ENCODE measurements at places on chromosomes 16 and 17.
A peak's percentile ranks its signal among the peaks of the same experiment; 100 is the strongest.

GRCh38 chr16:87253536-87253935, 63.7 kb downstream of the C16orf95 start:
- no peak for DNase-seq

DNA sequence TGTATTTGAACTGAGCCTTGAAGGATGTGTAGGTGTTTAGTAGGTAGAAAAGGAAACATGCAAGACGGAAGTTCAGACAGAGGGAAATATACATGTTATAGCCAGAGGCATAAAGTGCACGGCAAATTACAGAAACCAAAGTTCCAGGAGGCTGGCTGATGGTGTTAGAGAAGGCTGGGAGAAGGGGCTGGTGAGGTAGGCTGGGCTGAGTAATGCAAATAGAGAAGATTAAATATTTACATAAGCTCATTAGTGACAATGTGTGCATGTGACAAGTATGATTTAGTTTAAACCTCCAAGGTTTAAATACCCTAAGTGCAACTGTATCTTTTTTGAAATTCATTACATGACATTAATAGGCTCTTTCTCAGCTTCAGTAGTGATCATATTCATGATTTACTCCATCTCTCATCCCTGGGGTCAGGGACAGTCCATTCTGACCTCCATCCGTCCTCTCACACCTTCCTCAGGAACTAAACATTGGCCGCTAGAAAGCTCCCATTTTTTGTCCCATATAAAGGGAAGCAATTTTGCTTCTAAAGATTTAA, 399.8 kb upstream of the SALL1 start:
- no peak for DNase-seq

DNA sequence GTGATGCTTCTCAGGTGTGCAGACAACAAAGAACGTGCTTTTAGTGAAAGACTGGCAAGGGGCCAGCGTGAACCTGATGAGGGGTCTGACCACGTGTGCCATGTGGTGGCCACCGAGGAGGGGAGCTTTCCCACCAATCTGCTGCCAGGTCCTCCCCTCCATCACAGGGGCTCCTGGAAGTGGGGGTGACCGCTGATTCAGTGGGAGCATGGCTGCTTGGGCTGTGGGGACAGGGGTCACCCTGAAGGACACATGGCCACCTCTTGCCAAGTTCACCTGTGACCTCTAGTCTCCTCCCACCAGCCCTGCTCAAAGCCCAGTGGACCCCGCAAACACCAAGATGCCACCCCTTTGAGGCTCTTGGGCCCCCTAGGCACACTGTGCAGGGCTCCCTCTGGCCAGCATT, 37.9 kb upstream of the MTSS2 start:
- no peak for DNase-seq

GRCh38 chr16:52405441-52405840, 141.5 kb downstream of the TOX3 start:
- DNase-seq, result no peak

- no peak for DNase-seq
These were observed 17.1 kb downstream of the MINK1 start for GRCh38 chr17:4850246-4850645.

DNA sequence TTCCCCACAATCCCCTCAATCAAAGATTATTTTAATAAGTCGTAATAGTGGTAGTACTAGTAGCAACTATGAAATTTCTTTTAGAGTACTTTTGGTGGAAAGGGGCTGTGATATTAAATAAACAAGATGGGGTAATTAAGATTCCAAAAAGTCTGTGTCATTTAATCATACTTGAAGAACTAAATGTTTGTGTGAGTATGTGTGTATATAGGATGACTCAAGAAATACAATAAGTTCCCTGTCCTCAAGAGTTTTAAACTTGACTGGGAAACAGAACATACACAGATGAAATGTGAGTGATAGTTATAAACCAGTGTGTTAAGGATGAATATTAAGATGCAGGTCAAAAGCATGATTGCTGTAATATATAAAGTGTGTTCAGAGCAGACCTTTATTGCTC, 2.3 kb downstream of the ALDH3A2 start:
- no peak for DNase-seq

DNA sequence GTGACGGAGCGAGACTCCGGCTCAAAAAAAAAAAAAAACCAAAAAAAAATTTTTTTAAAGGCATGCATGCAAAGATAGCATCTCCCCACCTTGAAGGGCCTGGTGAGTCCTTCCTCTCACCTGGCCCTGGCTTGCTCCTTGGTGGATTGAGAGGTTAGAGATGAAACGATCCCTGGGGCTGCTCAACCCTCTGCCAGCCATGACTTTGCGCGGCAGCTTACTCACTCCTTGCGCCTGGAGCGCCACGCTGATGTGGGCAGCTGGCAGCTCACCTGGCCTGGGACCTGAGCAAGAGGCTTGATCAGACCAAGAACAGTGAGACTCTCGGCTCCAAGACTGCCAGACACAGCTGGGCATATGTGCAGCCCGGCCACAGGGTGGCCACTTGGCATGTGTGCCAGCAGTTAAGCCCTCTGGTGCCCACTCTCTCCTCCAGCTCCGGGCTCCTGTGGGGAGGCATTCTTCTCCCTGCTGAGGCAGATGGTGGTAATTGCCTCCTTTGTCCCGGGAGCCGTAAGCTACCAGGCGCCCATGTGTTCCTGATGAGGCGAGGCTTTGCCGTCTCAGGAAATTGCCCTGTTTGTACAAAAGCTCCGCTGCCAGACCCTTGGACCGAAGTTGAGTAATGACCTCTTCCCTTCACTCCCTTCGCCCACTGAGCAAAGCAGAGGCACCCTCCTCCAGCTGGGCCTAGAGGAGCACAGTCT, 5.1 kb upstream of the EVPL start:
- no peak for DNase-seq

DNA sequence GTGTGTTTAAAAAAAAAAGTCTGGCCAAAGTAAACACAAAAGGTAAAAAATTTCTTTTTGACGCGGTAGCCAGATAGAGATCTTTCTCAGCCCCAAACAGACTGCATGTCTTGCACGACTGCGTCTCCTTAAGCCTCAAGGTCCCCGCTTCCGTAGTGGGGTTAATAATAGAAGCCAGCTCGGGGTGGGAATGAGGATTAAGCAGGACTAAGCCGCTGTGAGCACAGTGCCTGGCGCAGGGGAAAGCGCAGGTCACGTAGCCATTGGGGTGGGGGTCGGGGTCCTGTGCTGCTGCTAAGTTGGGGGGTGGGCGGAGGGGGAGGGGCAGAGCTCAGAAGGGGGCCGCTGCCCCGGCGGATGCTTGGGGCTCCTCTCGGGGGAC, 521 bp downstream of the GGA2 start:
- DNase-seq, result no peak

- DNase-seq, result no peak
These were observed 10.4 kb downstream of the BANP start for GRCh38 chr16:87961623-87962022.

GRCh38 chr16:17177959-17178905, 292.5 kb downstream of the XYLT1 start:
- no peak for DNase-seq

- no peak for DNase-seq
These were observed 25.2 kb downstream of the MIS12 start for GRCh38 chr17:5511401-5512225.

GRCh38 chr16:17287166-17287800, 183.5 kb downstream of the XYLT1 start:
- no peak for DNase-seq

GRCh38 chr17:21113716-21114115, 13.0 kb upstream of the DHRS7B start:
- no peak for DNase-seq

- DNase-seq, result peak; percentile 89
These were observed 8.9 kb upstream of the SEC14L1 start for GRCh38 chr17:77131904-77132303.

GRCh38 chr17:50453901-50454300, 14.8 kb downstream of the CHAD start:
- DNase-seq, result no peak

DNA sequence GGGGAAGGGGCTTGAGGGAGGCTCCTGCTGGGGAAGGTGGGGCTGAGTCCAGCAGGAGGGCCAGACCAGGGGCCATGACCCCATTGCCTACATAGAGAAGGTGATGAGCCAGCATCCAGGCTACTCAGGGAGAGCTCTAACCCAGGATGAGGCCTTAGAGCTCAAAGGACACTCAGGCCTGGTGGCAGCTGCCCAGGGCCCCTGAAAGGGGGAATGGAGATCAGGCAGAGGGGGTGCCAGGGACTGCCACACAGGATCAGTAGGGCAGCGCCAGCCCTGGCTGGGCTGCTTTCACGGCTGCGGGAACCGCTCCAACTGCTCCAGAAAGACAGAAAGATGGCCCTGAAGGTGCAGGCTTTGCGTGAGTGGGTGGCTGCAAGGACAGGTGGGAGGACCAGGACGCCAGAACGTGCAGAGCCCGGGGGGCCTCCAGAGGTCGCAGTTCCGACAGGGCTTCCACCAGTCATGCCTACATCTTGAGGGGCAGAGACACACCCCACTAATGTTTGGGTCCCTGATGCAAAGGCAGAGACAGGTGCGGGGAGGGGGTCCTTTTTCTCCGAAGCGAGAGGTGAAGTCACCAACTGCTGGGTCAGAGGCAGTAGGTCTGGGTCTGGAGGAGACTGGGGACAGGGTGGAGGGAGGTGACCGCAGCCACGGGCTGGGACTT, 882 bp upstream of the ATP6V0C start:
- no peak for DNase-seq

GRCh38 chr17:57344261-57344660, 87.9 kb downstream of the MSI2 start:
- no peak for DNase-seq

DNA sequence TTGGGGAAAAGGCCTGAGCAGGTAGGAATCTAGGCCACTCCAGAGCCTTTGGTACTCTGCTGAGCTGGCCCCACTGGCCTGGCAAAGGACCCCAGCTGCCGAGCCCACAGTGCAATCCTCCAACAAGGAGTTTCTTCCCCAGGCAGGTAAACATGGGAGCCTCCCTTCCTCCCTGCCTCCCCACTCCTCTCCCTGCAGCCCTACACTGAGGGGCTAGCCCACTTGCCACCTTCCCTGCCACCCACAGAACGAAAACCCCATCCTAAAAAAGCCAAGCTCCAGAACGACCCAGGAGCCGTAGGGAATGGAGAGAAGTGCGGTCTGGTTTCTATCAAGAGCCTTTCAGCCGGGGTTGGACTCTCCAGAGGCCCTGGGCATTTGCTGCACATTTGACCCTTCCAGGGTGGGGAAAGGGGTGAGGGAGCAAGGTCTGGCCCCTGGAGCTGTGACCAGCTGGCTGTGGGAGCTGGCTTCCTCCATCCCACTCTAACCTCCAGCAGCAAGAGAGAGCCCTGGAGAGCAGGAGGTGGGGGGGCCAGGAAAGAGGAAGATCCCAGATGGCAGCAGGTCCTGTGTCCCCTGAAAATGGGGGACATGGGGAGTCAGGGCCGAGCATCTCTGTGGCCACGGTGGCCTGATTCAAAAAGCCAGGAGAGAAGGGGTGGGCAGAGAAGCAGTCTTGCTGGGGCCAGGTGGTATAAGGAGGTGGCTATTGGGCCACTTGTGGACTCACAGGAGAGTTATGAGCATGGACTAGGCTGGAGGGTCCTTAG, 1.3 kb downstream of the HID1 start:
- no peak for DNase-seq

- no peak for DNase-seq
These were observed at the start of gene OR1E2 for GRCh38 chr17:3433741-3434140. Gene OR1E2 (minus strand): TSS chr17:3433841. CDS start chr17:3433841, 0 bp downstream.

- no peak for DNase-seq
These were observed 103.6 kb downstream of the RMI2 start for GRCh38 chr16:11448796-11449416.

DNA sequence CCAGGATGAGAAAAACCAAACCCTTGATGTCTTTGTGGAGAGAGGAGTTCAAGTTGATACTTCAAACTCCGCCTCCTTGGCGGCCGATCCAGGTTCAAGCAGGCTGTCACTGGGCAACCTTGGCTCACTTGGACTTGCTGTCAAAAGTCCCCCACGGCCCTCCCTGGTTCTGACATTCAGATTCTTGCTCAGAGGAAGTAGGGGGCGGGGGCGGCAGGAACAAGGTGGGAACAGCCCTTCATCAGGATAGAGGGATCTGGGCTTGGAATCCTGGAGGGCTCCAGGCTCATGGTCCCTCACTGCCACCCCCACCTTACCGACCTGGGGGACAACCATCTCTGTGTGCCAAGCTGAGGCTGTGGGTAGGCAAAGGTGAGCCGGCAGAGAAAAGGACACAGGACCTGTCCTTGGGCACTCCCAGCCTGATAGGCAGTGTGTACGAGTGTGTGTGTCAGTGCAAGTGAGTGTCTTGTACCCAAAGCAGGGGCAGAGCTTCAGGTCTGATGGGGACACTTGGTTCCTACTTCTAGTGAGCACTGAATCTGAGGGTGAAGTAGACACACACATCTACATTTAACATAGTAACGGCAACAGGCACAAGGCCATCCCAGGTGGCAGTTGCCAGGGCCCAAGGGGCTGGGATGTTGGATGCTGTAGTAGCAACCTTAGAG, 6.6 kb upstream of the TSPOAP1 start:
- no peak for DNase-seq

DNA sequence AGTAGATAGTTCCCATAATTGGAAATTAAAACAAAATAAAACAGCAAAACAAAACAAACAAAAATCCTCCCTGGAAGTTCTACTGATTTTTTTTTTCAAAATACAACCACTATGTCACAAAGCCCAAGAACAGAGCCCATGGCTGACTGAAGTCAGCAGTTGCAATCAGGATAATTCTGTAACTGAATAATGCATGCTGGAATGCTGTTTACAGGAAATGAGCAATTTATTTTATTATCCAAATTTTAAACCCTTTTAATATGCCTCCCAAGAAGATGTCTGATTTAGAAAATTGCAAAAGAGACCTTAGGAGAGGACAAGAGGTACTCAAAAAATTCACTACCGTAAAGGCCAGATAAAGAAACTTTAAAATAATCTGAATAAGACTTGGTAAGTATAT, 578.2 kb downstream of the TOX3 start:
- DNase-seq, result no peak

DNA sequence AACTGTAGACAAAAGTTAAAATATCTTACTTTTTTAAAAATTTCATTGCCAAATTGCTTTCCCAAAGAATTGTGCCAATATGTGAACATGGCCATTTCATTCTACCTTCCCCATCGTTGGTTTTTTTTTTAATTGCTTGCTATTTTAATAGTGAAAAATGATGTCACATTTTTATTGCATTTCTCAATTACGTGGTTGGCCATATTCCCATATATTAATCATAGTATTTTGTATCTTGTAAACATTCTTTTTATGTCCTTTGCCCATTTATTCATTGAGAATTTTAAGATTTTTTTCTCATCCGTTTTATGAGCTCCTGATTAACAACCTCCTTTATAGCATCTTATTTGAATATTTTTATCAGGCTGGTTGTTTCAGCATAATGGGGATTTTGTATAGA, 7.2 kb downstream of the OMG start:
- DNase-seq, result no peak

GRCh38 chr16:88005968-88006367, 54.7 kb downstream of the BANP start:
- DNase-seq, result no peak

DNA sequence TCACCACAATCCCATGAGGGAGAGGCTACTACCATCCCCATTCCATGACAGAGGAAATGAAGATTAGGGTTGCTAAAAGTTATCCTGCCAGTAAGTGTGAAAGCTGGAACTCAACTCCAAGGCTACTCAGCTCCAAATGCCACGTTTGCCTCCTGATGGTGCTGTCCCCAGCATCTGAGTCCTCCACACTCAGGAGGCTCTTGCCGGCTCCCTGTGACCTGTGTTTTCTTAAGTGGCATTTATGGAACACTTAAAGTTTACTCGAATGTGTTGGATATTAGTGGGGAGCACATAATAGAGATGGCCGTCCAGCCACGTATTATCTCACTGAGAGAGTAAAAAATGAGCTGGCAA, 267.9 kb downstream of the CBLN1 start:
- no peak for DNase-seq
